Esophagus (tissue), 2 donors: ENCODE measurements at places on chromosomes 6 and 20. TPM values are rescaled to one million over a fixed set of nuclear protein-coding genes. Genes with fewer than 3 reads are reported as not detected.

The CD93 gene
- 1.8 TPM for polyA plus RNA-seq

The KCNK5 gene
- polyA plus RNA-seq: 2.5 TPM

The DHX16 gene
- 27.5 TPM for polyA plus RNA-seq

The ADGRF5 gene
- polyA plus RNA-seq: 1.7 TPM

The OPRM1 gene
- polyA plus RNA-seq: not detected

The SLC16A10 gene
- polyA plus RNA-seq: 0.18 TPM

The SOX18 gene
- 7.5 TPM for polyA plus RNA-seq

The MTCH1 gene
- 58.0 TPM for polyA plus RNA-seq

The DEFB123 gene
- not detected for polyA plus RNA-seq

The VNN1 gene
- 0.28 TPM for polyA plus RNA-seq

The PPP1R14C gene
- polyA plus RNA-seq: 7.8 TPM

The CITED2 gene
- 29.5 TPM for polyA plus RNA-seq

The CYP39A1 gene
- 2.4 TPM for polyA plus RNA-seq

The TMEM63B gene
- 21.6 TPM for polyA plus RNA-seq

The ARMC2 gene
- 1.1 TPM for polyA plus RNA-seq

The SNRPB gene
- 273 TPM for polyA plus RNA-seq

The SLC17A1 gene
- polyA plus RNA-seq: not detected

The PHACTR1 gene
- 0.55 TPM for polyA plus RNA-seq

The PTPRT gene
- polyA plus RNA-seq: under 0.01 TPM

The FAM83C gene
- 35.9 TPM for polyA plus RNA-seq

The OTOR gene
- not detected for polyA plus RNA-seq

The EIF2S2 gene
- polyA plus RNA-seq: 62.3 TPM

The ZBP1 gene
- polyA plus RNA-seq: 0.51 TPM

The VSX1 gene
- not detected for polyA plus RNA-seq
